ENCODE measurements at places on chromosomes 6 and 20. TPM values are rescaled to one million over a fixed set of nuclear protein-coding genes. Genes with fewer than 3 reads are reported as not detected.

The MACROD2 gene
- 8.5 TPM for total RNA-seq

The SEMG2 gene
- total RNA-seq, result not detected

- no peak overlapping the region for H3K4me3 ChIP-seq
- DNase-seq, result no peak
- H3K27me3 ChIP-seq, result no peaks in the 10 kb centered on the region
- no peaks in the 10 kb centered on the region for H3K36me3 ChIP-seq
- H3K27ac ChIP-seq, result no peak overlapping the region
Observed at GRCh38 chr6:8195714-8196102, 93.4 kb upstream of the EEF1E1 start.

DNA sequence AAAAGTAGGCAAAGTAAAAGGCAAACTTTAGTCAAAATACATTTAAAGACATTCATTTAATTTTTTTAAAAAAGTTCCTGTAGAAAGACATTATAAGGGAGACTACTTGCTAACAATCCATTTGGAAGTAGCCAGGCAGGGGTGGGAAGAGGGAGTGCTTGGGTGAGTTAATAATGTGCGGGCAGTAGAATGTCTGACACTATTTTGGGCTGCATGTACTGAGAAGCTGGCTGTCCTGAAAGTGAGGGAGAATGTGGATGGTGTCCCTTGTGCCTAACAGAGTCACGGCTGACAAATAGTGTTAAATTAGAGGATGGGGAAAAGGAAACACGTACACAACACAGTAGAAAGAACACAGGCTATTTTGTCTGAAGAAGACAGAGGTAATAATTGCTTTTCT is 142.5 kb downstream of the LCA5 start:
- H3K4me1 ChIP-seq, result no peaks in the 10 kb centered on the region
- no peak for DNase-seq
- H3K27me3 ChIP-seq, result no peaks in the 10 kb centered on the region
- H3K4me3 ChIP-seq, result no peak overlapping the region

DNA sequence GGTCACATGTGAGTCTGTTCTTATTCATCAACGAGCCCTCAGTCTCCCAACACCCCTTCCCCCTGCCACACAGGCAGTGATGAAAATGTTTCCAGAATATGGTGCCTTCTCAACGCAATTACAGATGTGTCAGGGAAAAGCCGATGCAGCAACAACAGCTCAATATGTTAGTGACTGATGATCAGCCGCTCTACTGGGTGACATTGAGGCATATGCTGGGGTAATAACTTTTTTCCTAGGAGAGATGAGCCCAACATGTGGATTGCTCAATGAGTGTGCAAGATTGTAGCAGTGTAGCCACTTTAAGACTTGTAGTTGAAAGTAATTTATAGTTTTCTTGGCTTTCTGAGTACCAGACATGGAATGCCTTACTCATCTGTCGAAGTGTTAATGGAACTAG is 49.4 kb downstream of the DTD1 start:
- H3K27me3 ChIP-seq, result no peaks in the 10 kb centered on the region
- H3K4me1 ChIP-seq, result no peaks in the 10 kb centered on the region
- H3K36me3 ChIP-seq, result no peaks in the 10 kb centered on the region
- H3K4me3 ChIP-seq, result no peak overlapping the region
- DNase-seq, result no peak
- no peak overlapping the region for H3K27ac ChIP-seq

DNA sequence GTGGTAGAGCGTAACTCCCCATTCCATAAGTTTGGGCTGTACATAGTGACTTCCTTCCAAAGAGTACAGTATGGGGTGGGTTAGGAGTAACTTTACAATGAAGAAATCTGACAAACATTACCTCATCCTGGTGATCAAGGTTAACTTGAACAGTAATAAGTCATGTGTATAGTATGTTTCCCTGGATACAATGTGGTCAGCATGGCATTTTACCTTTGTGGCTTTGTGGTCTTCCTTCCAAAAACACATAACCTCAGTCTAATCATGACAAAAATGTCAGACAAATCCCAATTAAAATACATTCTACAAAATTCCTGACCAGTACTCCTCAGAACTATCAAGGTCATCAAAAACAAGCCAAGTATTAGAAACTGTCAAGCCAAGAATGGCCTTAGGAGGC is 225.1 kb downstream of the UBE3D start:
- no peaks in the 10 kb centered on the region for H3K36me3 ChIP-seq
- no peak overlapping the region for H3K27ac ChIP-seq
- no peaks in the 10 kb centered on the region for H3K27me3 ChIP-seq
- no peak overlapping the region for H3K4me3 ChIP-seq
- no peaks in the 10 kb centered on the region for H3K4me1 ChIP-seq
- no peak for DNase-seq

DNA sequence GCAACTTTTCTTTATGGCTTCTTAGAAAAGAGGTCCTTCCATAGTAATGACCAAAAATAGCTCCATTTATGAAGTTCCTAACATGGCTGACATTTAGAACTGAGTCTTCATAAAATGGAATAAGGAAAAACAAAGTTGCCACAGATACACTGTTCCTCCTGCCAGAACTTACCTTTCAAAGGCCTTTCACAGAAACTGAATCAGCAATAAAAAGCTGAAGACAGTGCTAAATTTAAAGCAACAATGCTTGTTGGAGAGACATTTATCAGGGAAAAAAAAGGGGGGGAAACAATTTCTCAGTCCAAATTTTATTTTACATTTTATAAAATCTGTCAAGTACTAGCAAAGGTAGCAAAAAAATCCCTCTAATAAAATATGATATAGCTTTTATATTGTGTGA is 17.3 kb downstream of the DEK start:
- no peak overlapping the region for H3K4me3 ChIP-seq
- H3K36me3 ChIP-seq, result peaks cover 79% of the 10 kb centered on the region
- no peaks in the 10 kb centered on the region for H3K4me1 ChIP-seq
- H3K27ac ChIP-seq, result no peak overlapping the region
- no peaks in the 10 kb centered on the region for H3K27me3 ChIP-seq
- no peak for DNase-seq

- no peaks in the 10 kb centered on the region for H3K27me3 ChIP-seq
- no peak for DNase-seq
- no peaks in the 10 kb centered on the region for H3K36me3 ChIP-seq
- H3K4me1 ChIP-seq, result peaks cover 3% of the 10 kb centered on the region
- no peak overlapping the region for H3K4me3 ChIP-seq
Observed at GRCh38 chr6:37514321-37514771, 14.7 kb upstream of the CCDC167 start.

Data from tibial nerve (tissue), 4 donors.